ENCODE measurements at places on chromosomes 1 and 21.

DNA sequence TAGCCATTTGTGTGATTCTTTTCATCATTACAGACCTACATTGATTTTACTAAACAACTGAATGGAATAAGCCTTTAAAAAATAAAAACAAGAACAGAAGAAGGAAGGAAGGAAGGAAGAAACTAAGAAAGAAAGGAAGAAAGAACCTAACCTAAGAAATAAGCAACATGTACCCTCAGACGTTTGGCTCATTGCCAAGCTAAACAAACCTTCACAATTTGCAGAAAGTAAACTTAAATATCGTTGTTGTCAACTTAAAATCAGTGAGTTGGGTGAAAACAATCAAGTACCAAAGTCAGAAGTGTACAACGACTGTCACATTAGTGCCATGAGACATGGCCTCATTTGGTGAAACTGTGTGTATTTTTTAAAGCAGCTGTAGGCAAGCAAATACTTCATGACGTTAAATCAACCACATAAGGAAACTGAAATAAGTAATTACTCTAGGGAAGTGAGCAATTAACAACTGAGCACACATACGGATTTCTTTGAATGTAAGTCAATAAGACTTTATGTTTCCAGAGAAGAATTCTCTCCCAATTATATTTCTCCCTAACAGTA is 313.1 kb upstream of the TMPRSS15 start:
- no peak for DNase-seq

DNA sequence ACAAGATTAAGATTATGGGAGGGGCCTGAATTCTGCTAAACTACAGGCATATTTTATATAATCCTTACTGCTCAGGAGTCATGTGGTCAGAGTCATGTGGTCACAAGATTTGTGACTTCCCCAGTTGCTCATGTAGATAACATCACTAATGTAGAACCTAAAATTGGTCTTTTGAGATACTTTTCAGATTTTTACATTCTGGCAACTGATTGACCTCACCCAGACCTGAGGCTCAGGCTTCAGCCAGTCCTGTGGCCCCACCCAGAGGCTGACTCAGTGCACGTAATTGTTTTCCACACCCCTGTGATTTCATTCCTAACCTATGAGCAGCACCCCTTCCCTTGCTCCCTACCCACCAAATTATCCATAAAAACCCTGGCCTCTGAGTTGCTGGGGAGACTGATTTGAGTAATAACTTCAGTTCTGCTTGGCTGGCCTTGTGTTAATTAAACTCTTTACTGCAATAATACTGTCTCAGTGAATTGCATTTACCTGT is 41.7 kb upstream of the ZNF326 start:
- no peak for DNase-seq

DNA sequence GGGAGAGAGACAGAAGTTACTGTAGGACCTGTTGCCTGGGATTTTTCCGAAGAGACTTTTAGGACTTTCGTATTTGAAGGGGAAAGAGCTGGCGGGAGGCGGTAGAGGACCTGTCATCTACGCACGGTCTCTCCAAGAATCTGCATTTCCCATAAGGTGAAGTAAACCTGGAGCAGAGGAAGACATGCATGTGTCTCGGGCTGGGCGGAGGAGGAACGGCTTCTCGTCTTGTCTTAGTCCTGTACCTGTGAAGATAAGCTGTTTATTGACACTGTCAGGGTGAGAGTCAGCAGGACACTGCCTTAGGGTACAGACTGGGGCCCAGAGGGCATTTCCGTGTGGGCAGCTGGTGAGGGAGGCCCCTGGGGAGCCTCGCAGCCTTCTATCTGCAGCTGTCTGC is 123.4 kb upstream of the COL6A1 start:
- DNase-seq, result no peak

DNA sequence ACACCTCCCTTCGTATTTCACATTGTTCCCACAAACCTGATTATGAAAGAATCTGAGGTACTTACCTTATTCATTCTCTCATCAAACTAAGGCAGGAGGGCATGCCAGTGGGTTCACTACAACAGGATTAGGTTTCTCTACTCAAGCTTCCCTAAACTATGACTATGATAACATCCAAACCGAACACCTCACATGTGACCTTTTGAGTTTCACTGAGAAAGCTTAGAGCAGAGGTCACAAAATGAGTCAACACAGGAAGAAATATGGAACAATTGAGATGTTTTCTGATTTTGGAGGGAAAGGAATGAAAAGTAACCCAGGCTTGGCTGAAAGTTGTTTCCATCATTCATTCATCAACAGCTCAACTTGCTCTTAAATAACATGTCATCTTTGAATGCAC is 24.1 kb downstream of the UBR4 start:
- no peak for DNase-seq

GRCh38 chr1:41447995-41448770 is 36.3 kb downstream of the EDN2 start:
- DNase-seq, result no peak

DNA sequence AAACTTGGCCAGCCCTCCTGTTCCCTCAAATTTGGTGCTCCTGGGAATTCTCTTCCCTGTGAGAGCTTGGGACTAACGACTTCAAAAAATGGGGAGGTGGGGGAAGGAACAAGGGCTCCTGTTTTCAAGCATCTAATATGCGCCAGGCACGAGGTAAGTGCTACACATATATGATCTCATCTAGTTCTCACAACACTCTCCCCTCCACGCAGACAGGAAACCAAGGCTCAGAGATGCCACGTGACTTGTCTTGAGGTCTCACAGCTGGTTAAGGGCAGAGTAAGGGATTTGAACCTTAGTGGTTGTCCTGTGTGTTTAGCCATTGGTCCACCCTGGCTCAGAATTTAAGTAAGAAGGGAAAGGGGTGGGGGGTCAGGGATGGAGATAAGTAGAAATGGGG is 125.9 kb downstream of the DMRTB1 start:
- no peak for DNase-seq

- no peak for DNase-seq
These were observed 23.1 kb upstream of the TNFRSF1B start for GRCh38 chr1:12143631-12144155.

DNA sequence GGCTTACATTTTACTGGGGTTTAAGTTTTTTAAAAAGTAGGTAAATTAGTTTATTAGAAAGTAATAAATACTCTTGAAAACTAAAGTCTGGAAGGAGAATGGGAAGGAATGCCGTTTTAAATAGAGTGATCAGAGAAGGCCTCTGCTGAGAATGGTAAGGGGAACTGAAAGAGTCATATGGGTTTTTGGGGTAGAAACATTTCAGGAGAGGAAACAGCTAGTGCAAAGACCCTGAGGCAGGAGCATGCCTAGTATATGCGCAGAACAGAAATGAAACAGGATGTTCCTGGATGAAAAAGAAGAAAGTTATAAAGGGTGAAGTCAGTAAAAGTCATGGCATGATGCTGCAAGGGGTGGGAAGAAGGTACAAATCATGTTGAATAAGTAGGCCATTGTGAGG is 38.9 kb downstream of the ZC3H11B start:
- no peak for DNase-seq

- DNase-seq, result no peak
These were observed 26.8 kb downstream of the VANGL1 start for GRCh38 chr1:115668579-115668978.

DNA sequence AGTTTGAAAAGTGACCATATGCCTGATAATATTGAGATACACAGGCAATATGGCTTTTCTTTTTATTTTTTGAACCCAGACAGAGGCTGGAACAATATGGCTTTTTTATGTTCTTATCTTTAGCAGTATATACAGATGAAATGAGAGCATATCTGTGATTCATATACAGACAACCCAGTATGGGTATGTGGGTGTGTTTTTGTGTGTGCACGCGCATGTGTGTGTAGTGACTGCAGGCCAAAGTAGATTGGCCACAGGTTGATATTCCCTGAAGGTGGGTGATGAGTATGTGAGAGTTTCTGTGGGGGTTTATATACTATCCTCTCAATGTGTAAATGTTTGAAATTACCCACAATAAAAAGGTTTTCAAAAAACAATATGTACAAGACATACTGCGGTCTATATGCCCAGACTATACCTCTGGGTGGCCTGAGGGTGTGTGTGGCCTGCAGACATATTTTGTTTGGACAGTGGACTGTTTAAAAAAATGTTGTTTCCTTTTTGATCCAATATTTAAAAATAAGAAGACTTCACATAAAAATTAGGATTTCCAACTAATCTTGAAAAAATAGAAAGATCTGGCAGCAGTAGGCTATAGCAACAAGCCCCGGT is 26.3 kb upstream of the TIAM1 start:
- no peak for DNase-seq

- DNase-seq, result no peak
These were observed 13.2 kb downstream of the ITPKB start for GRCh38 chr1:226725897-226726267.

DNA sequence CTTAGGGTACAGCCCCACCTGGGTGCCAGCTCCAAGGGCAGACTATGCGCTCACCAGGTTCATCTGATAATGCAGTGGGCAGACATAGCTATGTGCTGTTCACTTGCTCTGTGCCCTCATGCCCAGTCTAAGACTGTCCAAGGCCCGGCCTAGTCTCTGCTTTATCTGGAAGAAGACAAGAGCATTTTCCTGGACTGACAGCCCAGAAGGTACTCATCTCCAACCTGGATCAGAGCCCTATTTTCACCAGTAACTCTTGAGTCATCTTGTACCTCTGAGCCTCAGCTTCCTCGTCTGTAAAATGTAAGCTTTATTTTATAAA is 28.5 kb upstream of the LRRC8C start:
- no peak for DNase-seq

DNA sequence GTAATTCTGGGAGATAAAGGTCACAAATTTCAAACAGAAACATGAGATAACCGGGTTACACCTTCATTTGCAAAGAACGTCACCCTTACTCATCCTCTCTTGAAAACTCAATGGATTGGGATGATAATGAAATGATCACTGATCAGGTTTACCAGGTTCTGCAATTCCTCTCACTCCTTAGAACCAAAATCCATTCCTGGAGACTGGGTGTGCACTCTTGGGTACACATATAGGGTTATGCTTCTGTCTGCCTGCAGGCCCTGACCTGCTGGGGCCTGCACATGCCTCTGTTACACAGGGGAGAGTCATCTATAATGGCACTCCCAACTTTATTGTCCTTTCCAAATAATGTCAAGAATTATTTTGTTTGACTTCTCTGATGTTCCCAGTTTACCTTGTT is 8.3 kb downstream of the SUSD4 start:
- no peak for DNase-seq

DNA sequence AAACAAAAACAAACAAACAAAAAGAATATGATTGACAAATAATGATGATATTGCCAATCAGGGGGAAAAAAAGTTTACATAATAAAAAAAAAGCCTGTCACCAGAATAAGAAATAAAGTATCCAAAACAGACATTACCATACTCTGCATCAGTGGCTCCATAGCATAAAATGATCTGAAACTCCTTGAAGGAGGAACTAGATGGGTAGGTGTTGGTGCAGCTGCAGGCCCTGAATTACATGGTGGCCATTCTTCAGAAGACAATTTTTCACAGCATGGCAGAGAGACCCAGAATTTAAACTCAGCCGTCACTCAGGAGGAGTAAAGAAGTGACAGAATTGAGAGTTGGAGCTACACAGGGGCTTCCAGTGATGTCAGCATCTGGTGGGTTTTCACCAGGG is 60.2 kb downstream of the GLUL start:
- no peak for DNase-seq
